ENCODE measurements at places on chromosomes 5 and 9.

GRCh38 chr9:32843295-32843694 lies 60.0 kb downstream of the TMEM215 start:
- DNase-seq = no peak

- DNase-seq = no peak
These were observed 82.1 kb downstream of the SLIT3 start for GRCh38 chr5:169218861-169219260.

GRCh38 chr5:89060768-89061167 lies 177.8 kb upstream of the MEF2C start:
- DNase-seq = no peak

DNA sequence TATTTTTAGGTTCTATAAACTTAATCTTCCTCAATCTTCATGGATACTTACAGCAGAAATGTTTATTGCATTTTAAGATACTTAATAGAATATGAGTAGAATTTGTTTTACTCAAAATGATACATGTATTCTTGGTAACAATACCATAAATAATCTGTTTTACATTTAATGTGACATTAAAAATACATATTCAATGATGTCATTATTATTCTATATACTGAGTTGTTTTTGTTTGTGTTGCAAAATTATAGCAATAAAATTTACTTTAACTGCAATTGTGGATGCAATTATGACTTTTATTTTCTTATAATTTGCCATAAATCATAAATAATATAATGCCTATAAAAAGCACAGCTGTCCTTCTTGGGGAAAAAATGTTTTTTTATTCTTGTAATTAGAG lies 275.9 kb upstream of the CCNG1 start:
- no peak for DNase-seq

- no peak for DNase-seq
These were observed 31.7 kb upstream of the DAB2IP start for GRCh38 chr9:121619545-121620324.

DNA sequence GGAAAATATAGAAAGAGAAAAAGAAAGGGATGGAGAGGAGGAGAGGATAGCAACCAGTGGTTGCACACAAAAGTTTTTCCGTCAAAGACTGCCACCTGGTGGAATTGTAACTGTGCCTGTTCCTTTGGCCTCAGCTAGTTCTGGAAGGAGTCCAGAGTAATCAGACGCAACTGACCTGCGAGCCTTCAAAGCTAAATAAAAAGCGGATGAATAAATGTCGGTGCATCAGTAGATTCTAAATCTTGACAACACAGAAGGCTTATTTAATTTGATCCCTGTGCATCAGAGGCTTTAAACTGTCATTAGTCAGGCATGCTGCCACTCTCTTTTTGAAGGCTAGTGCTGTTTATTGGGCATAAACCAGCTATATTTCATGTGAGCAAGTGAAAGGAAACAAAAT lies 132.9 kb upstream of the ACO1 start:
- DNase-seq = no peak

DNA sequence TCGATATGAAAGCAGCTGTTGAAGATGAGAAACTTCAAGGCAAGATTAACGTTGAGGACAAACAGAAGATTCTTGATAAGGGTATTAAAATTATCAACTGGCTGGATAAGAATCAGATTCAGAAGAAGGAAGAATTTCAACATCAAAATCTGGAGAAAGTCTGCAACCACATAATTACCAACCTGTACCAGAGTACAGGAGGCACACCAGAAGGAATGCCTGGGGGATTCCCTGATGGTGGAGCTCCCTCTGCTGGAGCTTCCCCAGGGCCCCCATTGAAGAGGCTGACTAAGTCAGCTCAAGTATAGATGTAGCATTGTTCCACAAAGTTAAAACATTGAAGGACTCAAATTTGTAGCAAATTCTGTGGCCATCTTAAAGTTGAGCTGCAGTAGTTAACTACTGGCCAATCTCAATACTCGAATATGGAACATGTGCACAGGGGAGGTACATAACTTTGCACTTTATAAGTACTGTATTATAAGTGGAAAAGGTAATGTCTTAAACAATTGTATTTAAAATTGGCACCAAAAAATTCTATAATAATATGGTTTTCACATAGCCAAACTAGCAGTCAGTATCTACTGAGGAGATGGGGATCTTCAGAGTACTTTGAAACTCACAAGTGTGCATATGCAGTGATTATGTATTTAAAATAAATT lies 237.5 kb downstream of the CHSY3 start:
- no peak for DNase-seq

DNA sequence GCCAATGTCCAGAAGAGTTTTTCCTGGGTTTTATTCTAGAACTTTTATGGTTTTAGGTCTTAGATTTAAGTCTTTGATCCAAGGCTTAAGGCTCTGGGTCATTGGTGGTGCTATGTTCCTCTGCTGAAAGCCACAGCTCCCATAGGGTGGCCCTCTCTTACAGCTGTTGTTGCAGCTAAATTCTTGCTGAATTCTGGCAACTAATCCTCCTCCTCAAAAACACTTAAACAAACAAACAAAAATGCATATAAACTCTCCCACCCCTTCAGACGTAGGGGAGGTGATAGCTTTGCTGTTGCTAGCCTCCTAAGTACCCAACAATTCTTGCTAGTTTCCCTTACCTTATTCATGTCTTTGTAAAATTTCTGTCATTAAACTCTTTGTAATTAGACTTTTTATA lies 30.2 kb downstream of the IQGAP2 start:
- no peak for DNase-seq

DNA sequence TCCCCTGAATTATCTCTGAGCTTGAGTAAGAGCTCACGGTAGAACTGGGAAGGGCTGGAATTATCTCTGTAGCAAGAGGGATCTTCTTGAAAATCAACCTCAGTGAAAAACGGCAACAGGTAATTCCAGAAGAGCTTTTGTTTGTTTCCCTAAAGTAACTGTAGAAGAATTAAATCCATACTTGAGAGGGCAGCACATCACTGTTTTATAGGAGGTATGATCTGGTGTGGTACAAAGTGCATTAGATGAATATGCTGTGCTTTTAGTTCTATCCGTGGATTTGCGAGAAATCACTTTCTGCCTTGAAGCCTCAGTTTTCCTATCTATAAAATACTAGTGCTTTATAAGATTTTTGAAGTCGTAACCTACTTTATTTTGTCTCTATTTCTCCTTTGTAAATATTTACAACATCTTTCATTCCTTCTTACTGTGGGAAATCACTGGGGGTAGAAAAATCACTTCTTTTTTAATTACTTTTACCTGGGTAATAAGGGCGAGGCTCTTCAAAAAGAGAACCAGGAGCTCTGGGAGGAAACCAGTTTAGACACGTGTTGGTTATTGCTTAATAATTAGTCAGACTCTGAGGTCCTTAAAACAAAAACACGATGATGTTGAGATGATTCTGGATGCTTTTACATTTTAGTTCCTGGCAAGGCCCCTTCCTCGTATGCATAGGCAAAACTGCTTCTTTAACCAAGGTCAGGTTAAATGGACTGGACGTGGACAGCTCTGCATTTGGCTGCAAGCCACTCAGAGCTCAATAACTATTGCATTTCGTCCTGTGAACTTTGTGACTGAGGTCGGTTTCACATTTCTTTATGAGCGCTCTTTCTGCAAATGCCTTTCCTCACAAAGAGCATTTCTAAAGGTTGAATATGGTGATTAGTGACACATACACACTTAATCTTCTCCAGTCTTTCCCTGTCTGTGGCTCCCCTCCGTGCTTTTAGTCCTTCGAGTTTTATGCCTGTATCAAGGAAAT lies 376.1 kb downstream of the BRINP1 start:
- DNase-seq = no peak

DNA sequence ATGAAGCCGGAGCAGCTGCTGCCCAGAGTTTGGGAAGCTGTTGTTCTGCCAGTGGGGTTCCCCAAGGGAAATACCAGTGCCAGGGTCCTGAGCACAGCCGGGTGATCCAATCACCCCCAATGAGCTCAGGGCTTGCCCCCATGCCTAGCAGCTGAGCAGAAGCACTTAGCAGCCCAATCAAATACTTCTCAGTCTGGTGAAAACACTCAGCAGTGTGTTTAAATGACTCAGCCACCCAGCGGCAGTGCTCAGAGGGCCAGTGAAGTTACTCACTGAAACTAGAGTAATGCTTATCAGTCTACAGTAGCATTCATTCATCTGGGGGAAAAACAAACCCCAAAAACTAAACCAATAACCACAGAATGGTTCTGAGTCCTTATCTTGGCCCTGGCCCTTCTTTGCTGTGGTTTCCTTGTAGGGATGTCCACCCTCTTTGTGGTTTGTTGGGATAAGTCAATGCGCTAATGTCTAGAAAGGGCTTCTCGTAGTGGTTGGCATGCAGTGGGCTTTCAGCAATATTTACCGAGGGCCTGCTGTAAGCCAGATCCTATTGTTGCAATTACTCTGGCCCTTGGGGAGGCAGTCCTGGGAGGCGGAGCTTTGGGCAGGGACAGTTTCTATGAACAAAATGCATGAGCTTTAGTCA lies 43.1 kb downstream of the LHX2 start:
- no peak for DNase-seq

GRCh38 chr9:86405926-86406325 lies 51.7 kb upstream of the TUT7 start:
- DNase-seq = no peak

DNA sequence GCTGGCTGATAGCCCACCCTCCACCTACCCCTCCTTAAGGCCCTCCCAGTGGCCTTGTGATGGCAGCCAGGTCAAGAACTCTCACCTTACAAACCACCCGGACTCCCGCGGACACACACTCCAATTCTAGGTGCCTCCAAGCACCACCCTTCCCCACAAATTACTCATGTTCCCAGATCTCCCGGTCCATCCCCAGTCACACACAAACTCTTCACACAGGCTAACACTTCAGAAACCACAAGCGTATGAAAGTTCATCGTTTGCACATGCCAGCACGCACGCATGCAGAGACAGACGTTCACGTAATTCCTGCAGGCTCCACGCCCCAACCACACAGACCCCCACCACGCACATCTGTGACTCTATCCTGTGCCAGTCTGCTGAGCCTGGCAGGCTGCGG lies 18.0 kb downstream of the NR5A1 start:
- DNase-seq = no peak

GRCh38 chr5:65760504-65761275 lies 38.7 kb downstream of the NLN start:
- no peak for DNase-seq

DNA sequence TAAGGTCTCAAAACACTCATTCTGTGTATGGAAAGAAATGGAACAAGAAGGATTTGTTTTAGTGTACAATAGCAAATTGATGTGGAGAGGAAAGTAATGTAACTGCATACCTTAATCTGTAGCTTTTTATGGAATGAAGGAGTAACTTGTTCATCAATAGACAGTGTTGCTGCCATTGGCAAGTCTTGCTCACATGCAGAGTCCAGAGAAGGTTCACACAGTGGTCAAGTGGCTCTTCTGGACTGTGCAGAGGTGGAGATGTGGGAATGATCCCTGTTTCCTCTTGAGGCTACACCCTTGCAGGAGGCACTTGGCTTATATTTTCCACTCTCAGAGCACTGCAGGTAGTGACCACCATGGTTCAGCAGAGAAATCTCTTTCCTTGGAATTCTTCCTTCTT lies 132.9 kb upstream of the ANKH start:
- no peak for DNase-seq

DNA sequence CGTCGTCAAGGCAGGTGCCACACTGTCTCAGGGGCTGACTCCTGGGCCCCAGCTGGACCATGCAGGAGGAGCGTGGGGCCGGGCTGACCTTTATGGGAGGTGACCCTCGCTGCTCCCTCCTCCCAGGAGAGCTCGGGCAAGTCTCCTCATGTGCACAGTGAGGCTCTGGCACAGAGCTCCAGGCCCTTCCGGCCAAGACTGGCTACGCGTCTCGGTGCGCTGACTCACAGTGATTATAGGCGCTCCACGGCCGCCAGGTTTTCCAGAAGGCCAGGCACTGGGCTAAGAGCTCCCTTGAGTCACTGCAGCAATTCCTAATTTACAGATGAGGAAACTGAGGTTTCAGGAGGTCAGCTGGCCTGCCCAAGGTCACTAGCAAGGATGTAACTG lies 47.4 kb downstream of the VAV2 start:
- DNase-seq = no peak

DNA sequence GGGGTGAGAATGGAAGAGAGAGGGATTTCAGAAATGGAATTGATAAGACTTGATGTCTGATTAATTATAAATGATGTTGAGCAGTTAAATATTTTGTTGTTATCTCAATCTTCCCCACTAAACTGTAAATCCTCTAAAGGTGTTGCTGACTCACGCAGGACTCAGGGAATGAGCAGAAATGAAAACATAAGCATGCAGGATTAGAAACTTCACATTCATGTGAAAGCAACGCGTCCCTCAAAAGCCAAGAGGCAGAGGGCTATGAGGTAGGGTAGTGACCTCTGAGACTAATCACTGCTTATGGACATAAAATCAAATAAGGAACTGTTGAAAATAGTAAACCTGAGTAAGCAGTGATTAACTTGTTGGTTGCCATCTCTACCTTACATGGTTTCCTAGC lies 21.1 kb downstream of the ADAMTSL1 start:
- no peak for DNase-seq

DNA sequence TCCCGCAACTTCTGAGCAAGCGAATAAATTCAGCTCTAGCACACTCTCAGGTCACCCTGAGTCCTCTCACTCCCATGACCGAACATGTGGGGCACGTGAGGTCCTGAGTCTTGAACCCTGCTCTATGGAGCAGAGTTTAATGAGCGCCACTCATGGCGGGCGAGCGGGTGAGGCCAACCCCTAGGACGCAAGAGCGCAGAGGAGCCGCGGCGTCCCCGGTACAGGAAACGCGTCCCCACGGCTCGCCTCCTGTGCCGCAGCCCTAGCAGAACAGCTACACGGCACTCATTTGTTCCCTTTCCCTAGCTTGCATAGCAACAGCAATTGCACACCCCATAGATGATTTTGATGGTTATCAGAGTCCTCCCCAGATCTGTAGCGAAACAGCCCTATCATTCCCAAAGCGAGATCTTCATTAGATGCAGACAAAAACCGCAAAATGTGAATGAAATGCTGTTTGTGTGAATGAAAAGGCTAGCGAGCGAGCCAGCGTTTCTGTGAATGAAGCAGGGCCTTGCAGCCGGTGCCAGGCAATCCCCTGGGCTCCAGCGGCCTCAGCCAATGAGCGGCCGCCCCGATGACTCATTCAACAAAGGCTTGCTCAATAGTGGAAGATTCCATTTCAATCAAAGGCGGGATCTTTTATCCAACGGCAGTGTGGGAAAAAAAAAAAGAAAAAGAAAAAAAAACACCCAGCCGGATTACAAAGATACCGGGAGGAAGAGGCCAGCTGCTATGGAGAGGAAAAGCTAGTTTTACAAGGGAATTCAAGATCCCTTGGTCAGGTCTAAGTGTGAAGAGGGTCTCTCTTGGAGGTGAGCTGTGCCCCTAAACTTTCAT lies 1.5 kb upstream of the SHC3 start:
- peak; percentile 81 for DNase-seq

All from activated CD8-positive, alpha-beta memory T cell treated with anti-CD3 and anti-CD28 coated beads, Interleukin-2, amount 50 U/mL, for 48 hours (primary cell).